ENCODE measurements at places on chromosomes 6 and 20.
A peak's percentile ranks its signal among the peaks of the same experiment; 100 is the strongest.

DNA sequence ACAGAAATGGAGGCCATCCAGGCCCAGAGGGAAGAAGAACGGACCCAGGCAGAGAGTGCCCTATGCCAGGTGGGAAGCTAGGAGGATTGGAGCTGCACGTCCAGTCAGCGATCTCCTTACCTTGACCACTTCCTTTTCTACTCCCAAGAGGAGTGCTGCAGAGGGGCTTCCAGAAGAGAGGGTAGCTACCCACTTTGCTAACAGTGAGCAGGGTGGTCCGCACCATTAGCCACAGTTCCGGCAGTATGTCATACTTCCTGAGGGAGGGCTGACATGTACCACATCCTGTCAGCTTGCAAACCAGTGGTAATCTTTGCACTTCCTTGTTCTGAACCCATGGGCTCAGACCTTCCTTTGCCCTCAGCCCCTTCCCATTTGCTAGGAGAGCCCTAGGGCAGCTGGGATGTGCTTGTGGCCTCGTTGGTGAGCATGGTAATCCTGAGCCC is 35.4 kb downstream of the CEP250 start:
- peak; percentile 86 for DNase-seq

DNA sequence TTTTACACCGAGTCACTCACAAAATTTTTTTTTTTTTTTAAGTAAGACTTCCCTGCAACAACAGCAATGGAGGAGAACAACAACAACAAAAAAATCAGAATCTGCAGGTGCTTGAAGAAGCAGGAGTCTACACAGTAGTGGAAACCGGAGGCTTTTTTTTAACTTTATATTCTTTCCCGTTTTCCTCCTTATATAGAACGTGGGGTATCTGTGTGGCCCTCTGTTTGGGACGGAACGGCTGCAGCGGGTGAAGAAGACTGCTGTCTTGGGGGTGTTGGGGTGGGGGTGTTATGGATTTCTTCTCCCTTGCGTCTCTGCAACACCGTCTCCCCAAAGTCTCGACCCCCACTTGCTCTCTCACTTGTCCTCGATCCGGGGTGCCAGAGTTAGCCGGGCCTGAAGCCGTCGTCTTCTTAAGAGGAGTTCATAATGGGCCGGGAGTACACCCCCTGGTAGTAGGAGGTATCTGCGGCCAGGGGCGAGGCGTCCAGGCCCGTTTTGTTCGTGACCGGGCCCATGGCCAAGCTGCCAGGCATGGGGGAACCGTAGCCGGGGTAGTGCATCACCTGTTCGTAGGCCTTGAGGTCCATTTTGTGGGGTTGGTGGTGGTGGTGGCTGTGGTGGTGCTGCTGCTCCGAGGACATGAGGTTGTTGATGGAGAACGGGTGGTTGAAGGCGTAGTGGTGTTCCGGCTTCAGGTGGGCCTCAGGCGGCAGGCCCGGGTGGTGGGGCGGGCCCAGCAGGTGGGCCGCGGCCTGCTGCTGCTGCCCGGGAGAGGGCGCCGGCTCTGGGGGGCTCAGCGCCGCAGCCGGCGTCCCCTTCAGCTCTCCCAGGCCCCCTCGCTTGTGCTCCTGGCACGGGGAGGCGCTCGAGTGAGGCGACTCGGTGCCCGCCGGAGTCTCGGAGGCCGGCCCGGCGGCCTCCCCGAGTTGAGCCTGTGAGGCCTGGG is 2.7 kb downstream of the FOXA2 start:
- DNase-seq = no peak

DNA sequence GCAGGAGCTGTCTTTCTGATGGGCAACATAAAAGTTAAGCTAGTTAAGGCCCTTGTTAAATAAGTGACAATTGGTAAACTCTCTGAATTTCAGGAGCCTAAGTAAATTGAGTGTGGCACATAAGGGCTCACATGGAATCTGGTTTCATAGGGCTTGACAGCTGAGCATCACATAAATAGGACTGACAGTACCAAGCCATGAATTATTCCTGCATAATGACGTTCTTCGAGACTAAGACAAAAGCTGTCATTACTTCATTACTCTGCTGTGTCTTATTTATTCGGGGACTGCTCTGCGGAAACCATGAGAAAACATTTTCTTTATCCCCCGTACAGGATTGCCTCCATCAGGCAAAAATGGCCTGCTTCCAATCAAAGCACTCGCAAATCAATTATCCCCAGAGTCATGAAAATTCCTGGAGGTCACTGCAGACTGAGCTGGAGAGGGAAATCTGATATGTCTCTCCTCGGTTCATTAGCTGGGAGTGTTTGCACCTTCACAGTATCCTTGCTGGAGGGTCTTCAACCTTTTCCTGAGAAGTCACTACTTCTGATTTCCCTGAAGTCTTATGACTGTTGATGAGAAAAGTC is 311.4 kb downstream of the CDH26 start:
- DNase-seq = no peak

DNA sequence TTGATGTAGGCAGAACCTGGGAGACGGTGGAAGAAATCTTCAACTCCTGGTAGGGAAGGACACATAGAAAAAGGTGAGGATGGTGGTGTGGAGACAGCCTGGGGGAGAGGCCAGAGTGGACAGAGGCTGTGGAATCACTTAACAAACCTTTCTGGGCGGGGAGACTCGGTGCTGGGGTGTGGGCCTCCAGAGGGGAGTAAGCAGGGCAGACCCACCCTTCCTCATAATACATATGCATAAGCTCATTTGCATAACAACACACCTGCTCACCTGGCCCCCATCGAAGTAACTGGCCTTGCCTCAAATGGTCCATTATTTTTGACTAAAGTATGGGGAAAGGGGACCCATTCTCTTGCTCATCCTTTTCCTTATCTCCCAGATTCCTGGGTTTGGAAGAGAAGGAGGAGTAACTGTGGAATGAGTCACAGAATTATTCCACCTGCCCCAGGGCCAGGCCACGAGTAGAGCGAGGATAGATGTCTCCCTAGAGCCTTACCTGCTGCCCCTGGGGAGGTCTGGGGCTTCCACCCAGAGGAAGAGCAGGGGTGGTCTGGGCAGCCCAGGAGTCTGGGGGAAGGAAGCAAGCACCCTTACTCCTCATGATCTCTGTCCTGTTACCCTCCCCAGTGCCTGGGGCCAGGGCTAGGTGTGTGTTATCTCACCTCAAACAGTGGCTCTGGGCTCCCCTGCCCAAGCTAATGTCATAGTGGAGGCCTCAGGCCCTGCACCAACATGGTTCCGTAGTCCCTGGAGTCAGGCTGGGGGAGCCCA is 10.7 kb upstream of the VEGFA start:
- no peak for DNase-seq

- no peak for DNase-seq
These were observed 109.0 kb downstream of the ZFP64 start for GRCh38 chr20:52082612-52083011.

GRCh38 chr6:137866200-137866913 is 702 bp upstream of the TNFAIP3 start:
- DNase-seq = peak; percentile 57

- DNase-seq = no peak
These were observed 9.0 kb upstream of the OVOL2 start for GRCh38 chr20:18066421-18067333.
